Coronary artery (tissue), 2 donors: ENCODE measurements at places on chromosomes 3 and 15.

- DNase-seq, result no peak
Observed at GRCh38 chr15:57135800-57136199, 217.4 kb downstream of the TCF12 start.

- peak; percentile 56 for DNase-seq
Observed at GRCh38 chr3:127114337-127115070, 78.4 kb upstream of the PRR23E start.

- DNase-seq, result no peak
Observed at GRCh38 chr15:93479715-93480114, 390.7 kb upstream of the RGMA start.

DNA sequence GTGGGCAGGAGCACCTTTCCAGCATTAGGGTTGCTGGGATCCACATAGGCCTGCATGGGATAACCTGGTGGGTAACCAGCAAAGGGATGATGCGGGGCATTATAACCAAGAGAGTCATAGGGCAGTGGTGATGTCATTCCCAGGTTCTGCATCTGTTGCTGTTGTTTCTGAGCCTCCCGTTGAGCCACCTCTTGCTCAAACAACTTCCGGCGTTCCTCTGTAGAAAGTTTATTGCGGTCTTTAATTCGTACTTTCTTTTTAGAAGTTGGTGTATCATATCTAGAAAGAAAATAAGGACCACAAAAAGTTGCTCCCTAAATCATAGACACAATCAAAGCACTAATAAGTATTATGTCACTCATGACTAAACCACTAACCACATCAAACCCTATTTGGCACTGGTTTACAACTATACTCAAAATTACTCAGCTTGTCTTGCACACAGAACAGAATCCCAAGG, 77.8 kb downstream of the NBEAL2 start:
- DNase-seq, result no peak

DNA sequence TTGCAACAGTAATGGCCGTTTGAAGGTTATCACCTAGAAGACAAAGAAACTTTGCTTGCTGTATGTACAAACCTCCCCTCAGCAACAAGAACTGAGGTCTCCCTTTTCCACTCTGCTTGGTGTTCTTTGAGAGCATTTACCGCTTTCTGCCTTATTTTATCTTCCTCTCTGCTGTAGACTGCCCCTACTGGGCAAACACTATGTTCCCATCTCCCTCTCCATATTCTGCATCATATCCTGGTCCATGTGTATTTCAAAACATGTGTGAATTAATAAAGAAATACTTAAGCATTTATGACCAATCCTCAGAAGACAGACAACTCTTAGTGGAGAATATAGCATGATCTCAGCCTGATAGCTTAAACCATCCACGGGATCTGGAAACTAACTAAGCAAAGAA, 64.4 kb downstream of the ATP13A5 start:
- DNase-seq, result no peak

- DNase-seq, result no peak
Observed at GRCh38 chr3:24451461-24452099, 43.1 kb downstream of the THRB start.

DNA sequence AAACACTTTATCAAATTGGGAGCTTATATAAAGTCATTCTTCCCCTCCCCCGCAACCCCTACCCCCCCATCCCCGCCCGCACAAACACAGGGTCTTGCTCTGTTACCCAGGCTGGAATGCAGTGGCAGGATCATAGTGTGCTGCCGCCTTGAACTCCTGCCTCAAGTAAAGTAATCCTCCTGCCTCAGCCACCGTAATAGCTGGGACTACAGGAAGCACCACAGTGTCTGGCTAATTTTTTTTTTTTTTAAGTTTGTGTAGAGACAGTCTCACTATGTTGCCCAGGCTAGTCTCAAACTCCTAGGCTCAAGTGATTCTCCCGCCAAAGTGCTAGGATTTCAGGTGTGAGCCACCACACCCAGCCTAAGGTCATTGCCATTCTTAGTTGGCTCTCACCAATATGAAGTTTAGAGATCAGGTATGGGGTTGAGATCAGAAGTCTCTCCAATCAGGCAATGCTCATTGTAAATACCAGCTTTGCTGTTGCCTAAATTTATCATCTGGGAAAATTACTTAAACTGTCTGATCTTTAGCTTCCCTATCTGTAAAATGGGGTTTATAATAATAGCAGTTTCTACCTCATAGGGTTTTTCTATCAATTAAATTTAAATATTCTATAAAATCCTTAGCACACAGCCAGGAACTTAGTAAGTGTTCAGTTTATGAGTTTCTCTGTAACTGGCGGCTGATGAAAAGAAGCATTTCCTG, 60.3 kb downstream of the TGFBR2 start:
- no peak for DNase-seq

DNA sequence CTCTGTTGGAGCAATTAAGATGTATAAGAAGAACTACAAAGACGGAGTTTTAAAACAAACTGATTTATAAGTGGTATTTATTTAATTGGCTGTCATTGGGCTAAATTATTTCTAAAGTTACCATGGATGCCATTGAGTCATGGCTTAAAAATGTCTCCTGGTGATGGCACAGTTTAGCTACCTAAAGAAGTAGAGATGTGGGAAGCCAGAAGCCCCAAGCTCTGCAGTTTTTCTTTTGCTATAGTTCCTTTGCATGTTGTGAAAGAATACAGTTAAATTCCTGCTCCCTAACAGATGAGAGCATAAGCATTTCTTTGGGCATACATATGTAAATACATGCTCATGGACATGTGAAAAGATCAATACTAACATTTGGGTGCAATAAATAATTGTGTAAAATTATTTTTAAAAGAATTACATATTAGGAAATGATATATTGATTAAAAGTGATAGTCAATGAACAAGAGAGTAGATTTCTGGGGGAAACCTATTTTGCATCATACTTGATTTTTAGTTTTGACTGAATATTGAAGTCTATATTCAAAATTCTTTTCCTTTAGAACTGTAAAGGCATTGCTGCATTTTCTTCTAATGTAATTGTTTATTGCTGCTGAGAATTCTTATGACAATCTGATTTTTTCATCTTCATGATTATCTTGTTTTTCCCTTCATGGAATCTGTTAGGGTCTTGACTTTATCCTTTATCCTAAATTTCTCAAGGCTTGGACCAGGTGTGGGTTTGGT, 2.1 kb downstream of the OPA1 start:
- DNase-seq, result no peak

GRCh38 chr15:89445518-89445917, 50.9 kb downstream of the RHCG start:
- no peak for DNase-seq
